CD4-positive, alpha-beta T cell (primary cell): ENCODE measurements at places on chromosomes 1 and 21.

- no peak for DNase-seq
Measured at GRCh38 chr1:96464066-96464465, 257.5 kb upstream of the PTBP2 start.

- no peak for DNase-seq
Measured at GRCh38 chr1:110864287-110864686, 8.7 kb upstream of the CD53 start.

GRCh38 chr21:22209304-22209700 is 1211.1 kb downstream of the NCAM2 start:
- no peak for DNase-seq

GRCh38 chr1:172236958-172237357 is 183.5 kb upstream of the C1orf105 start:
- no peak for DNase-seq

- no peak for DNase-seq
Measured at GRCh38 chr1:10161541-10162290, 48.7 kb upstream of the KIF1B start.

- no peak for DNase-seq
Measured at GRCh38 chr1:159338018-159338417, 35.9 kb downstream of the FCER1A start.

DNA sequence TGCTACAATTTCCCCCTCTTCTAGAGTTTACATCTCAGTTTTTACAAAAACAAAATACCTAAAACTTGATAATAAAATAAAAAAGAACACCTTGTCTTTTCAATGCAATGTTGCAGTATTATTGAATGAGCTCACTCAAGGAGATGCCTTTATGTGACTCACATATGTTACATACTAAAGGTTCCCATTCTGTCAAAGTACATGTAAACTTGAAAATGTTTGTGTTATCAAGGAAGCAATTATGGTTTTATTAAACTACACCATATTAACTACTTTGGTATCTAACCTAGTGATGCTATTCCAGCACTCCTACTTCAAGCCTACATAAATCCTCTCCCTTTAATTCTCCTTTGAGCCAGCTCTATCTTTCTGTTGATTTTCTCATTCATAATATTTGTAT is 658.3 kb downstream of the PTPRC start:
- no peak for DNase-seq

DNA sequence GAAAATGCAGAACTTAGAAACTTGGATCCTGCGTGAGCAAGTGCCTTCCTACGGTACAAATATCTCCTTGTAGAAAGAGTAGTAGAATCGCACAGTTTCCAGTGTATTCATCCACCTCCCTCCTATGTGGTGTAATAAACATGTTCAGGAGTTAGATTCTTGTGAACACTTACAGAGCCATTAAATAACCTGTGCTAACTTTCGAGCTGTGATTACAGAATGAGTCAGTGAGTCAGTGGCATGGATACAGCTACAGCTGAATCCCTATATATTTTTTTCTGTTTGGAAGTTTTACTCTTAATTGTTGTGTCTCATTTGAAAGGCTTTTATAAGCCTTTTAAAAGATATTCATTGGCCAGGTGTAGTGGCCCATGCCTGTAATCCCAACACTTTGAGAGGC is 148.7 kb downstream of the EDEM3 start:
- no peak for DNase-seq

GRCh38 chr1:217910203-217910602 is 279.1 kb downstream of the SPATA17 start:
- DNase-seq, result no peak

- DNase-seq, result no peak
Measured at GRCh38 chr1:180973369-180973768, 49.3 kb downstream of the STX6 start.
